ENCODE measurements at places on chromosomes 1 and 21.

DNA sequence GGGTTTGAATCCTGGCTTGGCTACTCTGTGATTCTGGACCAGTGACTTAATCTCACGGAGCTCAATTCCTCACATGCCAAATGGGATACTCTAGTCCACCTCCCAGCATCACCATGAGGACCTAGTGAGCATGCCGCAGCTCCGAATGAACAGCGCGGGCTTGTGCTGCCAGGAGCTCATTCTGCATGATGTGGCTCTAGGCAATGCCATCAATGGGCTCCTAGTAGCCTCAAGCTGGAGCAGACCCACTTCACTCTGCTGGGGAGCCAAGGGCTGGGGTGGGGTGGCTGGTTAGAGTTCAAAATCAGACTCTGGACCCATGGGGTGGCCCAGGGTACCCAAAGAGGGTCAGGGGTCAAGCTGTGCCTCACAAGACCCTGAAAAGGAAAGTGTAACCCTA, 41.5 kb downstream of the CDK18 start:
- no peak for DNase-seq

DNA sequence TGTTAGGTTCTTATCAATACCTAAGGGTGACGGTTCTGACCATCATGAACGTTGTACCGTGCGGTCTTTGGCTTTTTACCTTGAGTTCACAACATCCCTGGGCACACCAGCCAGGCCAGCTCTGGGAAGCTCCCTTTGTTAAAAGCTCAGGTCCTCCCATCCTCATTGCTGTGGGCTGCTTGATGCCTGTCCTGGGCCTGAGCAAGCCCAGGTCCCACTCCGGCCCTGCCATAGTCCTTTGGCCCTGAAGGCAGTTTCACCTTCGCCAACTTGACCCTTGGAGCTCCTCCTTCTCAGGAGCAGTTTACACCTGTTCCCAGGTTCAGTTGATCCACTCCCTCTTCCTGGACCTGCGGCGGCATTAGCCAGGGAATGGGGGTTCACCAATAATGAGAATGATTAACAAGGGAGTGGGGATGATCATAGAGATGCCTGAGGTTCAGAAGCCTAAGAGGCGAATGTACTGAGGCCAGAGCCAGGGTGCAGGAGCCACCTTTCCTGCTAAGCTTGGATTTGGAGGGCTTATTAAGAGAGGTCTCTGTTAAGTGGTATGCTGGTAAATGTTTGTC, 40.2 kb downstream of the DHCR24 start:
- DNase-seq, result no peak

- DNase-seq, result peak; percentile 40
Observed at GRCh38 chr1:21077085-21077484, 99.6 kb downstream of the EIF4G3 start.

DNA sequence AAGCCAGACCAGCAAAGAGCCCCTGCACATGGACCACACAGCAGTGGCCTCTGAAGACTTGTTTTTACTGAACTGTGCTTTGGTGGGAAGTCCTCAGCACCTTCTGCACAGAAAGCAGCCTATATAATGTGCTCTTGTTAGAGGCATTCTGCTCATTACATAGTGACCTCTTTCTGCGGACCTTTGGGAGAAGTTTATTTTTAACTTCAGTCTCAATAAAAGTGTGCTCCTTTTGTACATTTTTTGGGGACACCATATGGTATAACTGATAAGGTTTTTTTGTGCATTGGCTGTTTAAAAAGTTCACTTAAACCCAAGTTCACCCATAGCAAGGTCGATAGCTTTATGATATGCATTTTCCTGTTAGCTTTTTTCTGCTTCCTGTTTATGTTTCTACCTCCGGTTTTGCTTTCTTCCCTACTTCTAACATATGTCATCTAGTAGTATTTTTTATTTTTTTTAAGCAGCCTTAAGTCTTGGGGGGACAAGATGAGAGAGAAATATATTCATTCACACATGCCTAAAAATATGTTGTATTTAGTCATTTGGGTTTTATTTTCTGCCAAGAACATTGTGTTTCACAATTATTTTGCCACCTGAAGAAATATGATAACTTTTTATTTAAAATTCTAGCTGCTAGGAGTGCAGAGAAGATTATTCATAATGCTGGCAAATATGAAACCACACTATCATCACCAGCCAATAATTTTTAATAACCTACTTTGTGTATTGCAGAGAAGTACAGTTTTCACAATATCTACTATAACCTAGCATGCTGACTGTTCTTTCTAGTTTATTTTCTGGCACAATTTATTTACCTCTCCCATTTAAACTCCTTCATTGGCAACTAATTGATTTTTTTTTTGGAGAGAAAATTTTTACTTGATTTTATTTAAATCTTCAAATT, 22.9 kb upstream of the SLC19A2 start:
- no peak for DNase-seq

DNA sequence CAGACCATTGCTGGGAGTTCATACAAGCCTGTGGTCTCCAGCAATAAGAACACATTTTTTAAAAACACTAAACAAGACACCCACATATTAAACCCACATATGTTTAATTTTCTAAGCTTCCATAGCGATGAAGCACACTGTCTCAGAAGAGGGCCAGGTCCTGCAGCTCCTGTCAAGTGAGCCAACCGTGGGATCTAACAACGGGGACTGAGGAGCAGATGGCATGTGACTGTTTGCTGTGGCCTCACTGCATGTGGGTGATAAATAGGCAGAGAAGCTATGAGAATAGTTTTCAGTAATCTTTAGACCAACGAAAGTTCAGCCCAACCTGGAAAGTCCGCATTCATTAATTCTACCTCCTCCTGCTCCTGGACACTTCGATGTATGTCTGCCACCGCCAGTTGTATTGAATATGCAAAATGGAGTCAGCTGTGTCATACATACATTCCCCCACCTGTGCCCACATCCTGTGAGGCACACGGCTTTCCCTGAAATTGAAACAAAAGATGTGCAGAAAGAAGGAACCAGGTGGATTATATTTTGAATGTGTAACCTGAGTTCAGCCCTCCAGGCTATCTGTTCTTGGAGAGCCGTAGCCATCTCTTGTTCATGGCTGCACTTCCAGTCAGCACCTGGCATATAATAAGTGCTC, 88.2 kb downstream of the MIS18A start:
- no peak for DNase-seq

- no peak for DNase-seq
Observed at GRCh38 chr1:101030881-101031280, 5.3 kb upstream of the DPH5 start.

DNA sequence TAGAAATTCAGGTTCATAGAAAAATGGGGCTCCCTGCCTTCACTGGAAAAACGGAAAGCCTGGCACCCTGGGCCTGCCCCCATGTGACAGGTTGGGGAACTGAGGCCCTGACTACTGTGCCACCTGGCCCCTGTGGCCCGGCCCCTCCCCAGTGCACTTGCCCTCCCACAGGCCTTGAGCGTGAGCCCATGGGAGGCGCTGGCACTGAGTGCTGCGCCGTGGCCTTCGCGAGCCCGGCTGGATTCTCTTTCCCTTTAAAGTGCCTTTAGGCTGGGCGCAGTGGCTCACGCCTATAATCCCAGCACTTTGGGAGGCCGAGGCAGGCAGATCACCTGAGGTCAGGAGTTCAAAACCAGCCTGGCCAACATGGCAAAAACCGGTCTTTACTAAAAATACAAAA, 45.7 kb downstream of the SLC37A1 start:
- DNase-seq, result no peak

- no peak for DNase-seq
Observed at GRCh38 chr1:29639156-29639736, 402.9 kb downstream of the PTPRU start.

DNA sequence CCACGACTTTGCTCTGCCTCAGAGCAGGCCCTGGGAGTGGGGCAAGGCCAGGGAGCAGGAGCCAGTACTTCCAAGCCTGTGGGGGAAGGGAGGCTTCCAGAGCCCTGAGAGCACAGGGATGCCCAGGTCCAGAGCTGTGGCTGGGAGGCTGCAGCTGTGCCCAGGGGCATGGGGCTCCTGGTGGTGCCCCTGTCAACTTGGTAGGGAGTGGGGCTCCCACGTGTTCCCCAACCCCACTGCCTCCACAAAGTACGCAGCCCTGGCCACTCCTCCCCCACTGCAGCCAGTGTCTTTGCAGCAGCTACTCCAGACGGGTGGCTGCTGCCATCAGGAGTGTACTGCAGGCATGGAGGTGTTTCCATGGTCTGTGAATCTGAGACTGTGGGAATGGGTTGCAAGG, 294.1 kb upstream of the SNX7 start:
- DNase-seq, result no peak

Measured in fibroblast of upper back skin (primary cell).